ENCODE measurements at places on chromosomes 13 and 19.

- DNase-seq: no peak
Measured at GRCh38 chr13:75521956-75522355, 15.7 kb downstream of the COMMD6 start.

DNA sequence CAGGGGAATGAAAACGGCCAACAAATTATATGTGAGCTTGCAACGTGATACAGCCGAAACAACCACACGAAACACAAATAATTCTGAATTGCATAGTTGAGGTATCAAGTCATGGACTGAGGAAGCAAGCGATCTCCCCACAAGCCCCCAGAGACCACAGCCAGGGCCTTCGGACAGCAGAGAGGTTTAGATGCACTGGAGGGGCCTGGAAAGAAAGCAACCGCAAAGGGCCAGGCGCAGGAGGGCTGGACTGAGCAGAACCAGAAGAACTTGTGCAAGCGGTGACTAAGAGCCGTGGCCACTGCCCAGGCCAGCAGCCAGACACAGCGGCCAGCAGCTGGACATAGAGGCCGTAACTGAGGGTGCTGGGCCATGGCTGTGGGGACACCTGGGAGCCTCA is 131.4 kb downstream of the TNFRSF19 start:
- no peak for DNase-seq

DNA sequence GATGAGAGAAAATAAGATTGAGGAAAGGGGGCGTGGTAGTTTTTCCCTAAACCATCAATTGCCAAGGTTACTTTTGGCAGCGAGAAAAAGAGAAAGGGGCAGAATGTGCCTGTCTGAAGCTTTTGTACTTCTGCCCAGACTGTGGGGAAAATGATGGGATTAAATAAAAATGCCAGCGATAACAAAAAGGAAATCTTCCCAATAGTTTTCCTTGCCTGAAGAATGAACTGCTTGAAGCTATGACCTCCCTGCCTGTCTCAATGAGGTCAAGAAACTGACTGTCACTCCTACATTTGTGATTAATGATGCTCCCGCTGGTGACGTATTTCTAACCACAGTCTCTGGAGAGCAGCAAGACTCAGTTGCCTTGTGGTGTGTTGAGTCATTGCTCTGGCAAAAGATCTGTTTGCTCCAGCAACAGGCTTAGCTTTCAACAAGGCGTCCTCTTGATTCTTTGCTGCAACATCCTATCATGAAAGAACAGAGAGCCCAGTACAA is 1051.5 kb downstream of the DIAPH3 start:
- DNase-seq: no peak

- no peak for DNase-seq
Measured at GRCh38 chr19:38691938-38692457, 44.5 kb downstream of the ACTN4 start.

- no peak for DNase-seq
Measured at GRCh38 chr13:112690283-112690929, 568 bp downstream of the ATP11A start.

DNA sequence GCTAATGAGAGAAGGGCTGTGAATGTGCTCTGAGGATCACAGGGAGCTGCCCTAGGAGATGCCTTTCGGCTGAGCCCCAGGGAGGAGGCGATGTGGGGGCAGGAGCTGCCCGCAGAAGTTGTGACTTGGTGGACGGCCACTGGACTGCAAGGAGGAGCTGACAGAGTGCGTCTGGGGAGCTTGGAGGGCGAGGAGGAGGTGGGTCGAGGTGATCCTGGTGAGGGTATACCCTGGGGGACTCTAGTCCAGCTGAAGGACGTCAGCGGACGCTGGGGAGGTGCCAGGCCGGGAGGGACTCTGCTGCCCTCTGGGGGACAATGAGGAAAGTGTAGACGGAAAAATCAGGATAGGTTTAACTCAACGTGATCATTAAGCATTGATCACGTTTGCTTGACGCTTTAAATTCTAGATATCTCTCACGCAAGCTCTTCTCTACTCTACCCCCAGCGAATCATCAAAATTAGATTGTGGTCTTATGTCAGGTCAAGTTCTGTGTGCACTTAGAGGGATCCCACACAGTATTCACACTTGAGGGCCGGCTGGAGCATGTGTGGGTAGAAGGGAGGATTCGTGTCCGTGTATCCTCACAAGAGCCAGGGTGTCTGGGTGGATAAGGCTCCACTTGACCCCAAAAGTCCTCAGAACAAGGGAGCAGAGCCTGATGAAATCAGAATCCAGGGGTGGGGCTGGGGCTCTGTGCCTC is 3.3 kb upstream of the CEACAM7 start:
- no peak for DNase-seq

DNA sequence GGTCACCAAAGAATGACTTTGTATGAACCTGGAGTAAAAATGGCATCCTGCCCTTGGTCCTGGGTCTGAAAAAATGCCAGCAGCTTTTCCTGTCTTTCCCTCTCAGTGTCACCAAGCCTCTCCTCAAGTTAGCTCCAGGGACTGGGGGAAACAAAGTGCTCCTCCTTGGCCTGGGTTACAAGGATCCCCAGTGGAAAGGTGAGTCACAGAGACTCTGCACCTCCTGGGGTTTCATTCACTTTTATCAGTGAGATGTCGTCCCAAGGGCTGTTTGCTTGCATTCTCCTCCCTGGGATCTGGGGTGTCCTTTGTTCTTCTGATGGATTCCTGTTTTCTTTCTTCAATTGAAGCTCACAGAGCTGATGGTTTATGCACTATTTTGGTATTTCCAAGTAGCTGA is 93.2 kb upstream of the CSNK1A1L start:
- no peak for DNase-seq

Measured in DMS153 (cell line).